ENCODE measurements at places on chromosomes 12 and 14.

- DNase-seq = no peak
Measured at GRCh38 chr12:124231980-124232653, 62.8 kb upstream of the RFLNA start.

GRCh38 chr12:116774020-116774419, 35.9 kb downstream of the RNFT2 start:
- DNase-seq = no peak

DNA sequence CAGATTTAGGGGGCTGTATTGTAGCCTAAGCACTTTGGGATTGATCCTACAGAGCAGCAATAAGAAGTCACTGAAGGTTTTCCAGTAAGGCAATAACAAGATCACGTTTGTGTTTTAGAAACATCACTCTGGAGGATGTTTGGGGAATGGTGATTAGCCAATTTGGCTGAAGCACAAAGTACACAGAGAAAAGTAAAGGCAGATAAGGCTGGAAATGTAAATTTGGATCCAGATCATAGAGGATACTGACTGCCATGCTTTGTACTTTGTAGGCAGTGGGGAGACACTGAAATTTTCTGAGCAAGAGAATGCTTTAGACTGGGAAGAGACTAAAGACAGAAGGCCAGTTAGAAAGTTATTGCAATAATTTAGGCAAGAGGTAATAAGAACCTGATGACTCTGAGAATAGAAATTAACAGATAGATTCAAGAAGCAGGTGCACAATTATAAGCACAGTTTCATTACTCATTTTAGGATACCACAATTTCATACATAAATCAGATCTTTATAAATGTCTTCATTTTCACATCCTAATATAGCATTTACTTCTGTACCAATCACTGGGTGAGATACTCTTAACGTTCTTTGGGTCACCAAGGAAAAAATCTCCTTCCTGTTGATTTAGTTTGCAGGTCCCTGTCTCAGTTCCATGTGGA, 314.5 kb upstream of the GARIN6 start:
- DNase-seq = no peak

DNA sequence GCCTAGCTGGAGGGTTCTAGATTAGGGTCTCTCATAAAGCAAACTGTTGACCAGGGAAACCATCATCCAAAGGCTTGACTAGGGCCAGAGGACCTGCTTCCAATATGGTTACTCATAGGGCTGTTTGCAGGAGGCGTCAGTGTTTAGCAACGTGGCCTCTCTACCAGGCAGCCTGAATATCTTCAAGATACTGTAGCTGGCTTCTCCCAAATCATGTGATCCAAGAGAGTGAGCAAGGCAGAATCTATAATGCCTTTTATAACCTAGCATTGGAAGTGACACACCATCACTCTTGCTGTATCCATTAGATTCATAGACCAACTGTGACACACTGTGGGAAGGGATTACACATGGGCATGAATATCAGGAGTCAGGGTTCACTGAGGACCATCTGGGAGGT, 17.3 kb downstream of the TPH2 start:
- no peak for DNase-seq

- no peak for DNase-seq
Measured at GRCh38 chr14:62301911-62302310, 539.7 kb downstream of the SNAPC1 start.

GRCh38 chr12:45623221-45623620, 106.3 kb upstream of the ARID2 start:
- DNase-seq = no peak
